Cardiac fibroblast (primary cell): ENCODE measurements at places on chromosomes 5 and 9.
A peak's percentile ranks its signal among the peaks of the same experiment; 100 is the strongest.

DNA sequence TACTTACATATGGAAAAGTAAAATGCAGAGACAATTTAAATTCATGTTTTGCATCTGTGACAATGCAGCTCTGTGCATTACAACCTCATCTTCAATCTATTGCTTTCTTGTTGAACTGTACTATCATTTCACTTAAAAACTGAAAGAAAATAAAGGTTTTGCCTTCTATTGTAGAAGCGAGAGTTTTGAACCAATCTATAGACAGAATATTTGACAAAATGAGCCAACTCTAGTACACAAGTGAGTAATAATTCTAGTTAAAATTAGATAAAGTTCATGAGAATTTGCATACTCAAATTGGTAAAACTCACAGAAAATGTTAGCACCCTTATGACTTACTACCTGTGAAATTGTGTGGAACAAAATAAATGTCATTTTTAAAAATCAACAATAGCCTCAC is 123.7 kb downstream of the EDIL3 start:
- DNase-seq, result no peak

- no peak for DNase-seq
Observed at GRCh38 chr5:1963358-1963757, 80.6 kb upstream of the IRX4 start.

DNA sequence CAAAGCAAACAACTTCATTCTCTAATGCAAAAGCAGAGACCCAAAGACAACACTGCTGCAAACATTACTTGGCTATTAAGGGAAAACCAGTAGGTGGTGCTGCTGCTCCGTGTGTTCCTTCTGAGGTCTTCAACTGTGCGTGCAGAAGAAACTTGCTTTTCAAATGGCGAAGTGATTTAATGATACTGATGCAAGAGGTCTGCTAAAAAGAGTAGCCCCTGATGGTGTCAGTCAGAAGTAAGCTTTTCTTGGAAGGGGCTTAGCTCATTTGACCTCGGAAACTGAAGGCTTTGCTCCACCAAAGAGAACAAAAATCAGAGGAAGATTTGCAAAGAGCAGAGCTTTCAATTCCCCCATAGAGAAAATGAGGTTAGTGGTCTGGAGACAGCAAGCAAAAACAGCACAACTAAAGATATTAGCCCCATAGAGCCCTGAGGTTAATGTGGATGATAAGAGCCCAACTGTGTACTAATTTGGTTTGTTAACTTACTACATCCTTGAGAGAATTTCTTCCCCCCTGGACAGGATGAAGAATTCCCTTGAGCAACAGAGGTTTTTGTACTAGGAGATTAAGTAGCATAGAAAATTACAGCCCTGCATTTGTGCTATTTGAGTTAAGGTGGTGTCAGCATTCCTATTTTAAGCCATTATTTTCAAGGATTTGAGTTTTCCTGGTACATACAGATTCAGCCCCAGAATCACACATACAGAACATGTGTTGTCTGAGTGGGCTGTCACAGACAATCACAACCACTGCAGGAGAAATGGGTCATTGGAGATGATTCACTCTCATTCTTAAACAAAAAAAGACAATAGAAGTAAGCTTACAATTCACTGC is 153.2 kb upstream of the C9orf72 start:
- peak; percentile 78 for DNase-seq

DNA sequence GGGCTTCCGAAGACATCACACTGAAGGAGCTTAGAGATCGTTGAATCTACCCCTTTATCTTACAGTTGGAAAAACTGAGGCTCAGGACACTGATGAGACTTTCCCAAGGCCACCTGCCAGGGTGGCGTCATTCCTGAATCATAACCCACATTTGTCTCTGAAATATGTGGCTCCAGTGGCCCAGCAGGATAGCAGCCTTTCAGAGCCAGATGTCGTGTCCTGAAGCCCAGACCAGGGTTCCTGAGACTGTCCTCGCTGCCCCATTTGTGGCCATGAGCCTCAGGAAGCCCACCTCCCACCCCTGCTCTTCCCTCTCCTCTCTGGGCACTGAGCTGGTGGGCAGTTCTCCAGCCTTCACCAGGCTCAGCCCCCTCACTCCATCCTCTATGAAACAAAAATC is 2.4 kb downstream of the HMCN2 start:
- DNase-seq, result no peak

- DNase-seq, result no peak
Observed at GRCh38 chr5:164763206-164763605, 1257.8 kb downstream of the MAT2B start.

- no peak for DNase-seq
Observed at GRCh38 chr5:14545308-14545707, 36.3 kb upstream of the OTULINL start.

- no peak for DNase-seq
Observed at GRCh38 chr9:134393582-134394280, 67.5 kb downstream of the RXRA start.

DNA sequence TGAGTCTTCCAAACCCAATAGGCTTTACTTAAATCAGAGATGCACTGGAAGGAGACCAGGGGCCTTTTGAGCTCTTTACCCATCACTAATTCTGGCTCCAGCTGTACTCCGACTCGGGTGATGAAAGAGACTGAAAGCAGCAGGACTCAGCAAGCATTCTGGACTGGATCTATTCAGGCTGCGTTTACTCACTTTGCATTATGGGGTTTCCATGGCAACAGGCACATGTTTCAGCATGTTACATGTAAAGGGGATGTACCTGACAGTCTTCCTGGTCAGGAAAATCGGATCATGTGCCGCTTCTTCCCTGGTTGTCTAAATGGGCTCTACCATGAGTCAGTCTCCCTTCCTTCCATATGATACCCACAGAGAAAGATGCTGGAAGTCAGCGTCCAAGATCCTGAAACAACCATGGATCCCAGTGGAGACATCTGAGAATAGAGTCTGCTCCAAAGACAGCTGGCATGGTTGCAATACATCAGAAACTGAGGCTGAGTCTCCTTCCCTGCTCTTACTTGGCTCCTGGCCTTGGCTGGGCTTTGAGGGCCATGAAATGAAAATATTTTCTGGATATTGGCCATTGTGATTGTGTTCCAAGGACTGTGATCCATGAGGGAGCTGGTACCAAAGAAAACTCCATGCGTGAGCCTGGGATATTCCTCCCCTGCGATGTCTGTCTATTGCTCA is 102.5 kb upstream of the TNC start:
- DNase-seq, result no peak

DNA sequence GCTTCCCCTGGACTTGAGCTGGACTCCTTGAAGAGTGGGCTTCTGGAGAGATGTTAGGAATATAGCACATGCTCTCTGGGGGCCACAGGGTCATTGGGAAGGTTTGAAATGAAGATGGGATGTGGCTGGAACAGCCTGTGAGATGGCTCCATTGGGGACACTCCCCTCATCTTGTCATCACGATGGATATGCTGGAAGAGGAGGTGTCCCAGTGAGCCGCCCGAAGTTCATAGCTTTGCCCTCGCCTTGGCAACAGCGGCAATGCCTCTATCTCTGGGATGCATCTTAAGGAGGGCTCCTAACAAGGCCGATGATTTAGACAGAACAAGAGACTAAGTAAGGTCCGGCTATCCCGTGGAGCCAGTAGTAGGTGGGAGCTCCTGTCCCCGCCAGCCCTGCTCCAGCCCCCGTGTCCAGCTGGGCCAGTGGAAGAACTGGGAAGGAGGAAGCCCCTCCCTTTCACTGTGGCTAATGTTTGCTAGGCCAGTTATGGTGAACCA is 23.9 kb downstream of the AMBP start:
- no peak for DNase-seq

DNA sequence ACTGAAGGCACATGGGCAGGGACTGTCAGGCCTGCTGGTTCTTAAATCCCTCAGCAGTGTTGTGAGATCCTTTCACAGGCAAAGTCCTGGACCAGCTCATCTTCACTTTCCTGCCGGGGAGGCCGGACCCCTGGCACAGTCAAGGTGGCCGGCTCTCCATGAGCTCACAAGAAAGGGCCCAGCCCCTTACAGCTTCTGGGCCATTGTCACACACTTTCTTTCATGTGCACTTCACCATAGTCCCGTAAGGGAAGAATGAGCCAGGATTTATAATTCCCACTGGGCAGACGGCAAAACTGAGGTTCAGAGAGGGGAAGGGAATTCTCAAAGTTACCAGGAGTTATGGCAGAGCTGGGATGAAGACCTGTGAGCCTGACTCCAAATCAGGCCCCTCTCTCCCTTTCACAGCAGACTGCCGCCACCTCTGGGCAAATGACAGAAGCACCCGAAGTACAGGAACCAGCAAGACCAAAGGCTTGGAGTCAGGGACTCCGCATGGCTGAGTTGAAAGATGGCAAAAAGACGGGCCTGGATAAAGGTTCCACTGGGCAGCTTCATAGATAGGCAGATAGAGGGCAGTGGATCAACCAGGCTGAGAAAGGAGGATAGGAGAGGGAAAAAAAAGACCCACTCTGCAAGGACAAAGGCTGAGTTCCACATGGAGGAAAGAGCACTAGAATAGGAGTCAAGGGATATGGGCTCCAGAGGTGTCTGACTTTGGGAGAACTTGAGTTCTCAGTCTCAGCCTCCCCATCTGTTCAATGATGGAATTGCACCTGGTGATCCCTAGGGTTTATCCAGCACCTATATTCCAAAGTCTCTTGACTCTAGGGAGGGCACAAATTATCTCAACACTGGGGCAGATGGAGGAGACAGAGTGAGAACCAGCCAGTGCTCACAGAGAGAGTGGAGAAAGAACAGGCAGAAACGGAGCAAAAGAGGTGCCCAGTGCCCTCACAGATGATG is 128.7 kb downstream of the PAX5 start:
- no peak for DNase-seq

DNA sequence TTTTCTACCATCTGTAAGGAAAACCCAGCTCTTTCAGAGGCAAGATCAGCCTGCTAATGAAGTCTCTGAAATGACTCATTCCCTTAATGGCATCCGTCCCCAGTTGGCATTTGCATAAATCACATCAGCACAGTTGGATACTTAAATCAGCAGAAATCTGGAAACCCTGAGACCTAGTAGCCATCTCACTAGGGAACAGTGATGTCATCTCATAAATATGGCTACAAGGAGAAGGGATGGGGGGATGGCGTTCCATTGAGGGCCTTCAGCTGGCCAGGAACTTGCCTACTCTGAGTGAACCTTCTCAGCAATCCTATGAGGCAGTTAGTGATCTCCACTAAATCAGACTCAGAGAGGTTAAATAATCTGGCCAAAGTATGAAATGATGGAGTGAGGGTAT is 81.8 kb downstream of the CMYA5 start:
- no peak for DNase-seq

DNA sequence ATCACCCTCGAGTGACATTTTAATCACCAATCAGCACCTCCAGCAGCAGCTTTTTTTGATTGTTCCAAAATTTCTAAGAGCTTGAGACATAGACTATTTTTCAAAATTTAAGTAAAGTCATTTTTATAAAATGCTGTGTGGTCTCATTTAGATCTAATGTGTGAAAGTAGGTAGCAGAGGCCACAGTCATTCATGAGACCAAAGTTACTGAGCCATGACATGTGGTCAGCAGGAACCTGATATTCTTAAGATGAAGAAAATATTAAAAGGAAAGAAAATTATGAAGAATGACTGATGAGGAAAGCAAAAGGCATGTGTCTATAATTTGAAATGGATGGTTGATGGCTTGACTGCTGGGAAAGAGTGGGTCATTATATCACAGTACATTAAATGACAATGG is 7.2 kb downstream of the FREM1 start:
- DNase-seq, result no peak

GRCh38 chr5:148991566-148991965 is 71.3 kb downstream of the SH3TC2 start:
- no peak for DNase-seq

- DNase-seq, result no peak
Observed at GRCh38 chr5:63803165-63803564, 159.1 kb downstream of the HTR1A start.

DNA sequence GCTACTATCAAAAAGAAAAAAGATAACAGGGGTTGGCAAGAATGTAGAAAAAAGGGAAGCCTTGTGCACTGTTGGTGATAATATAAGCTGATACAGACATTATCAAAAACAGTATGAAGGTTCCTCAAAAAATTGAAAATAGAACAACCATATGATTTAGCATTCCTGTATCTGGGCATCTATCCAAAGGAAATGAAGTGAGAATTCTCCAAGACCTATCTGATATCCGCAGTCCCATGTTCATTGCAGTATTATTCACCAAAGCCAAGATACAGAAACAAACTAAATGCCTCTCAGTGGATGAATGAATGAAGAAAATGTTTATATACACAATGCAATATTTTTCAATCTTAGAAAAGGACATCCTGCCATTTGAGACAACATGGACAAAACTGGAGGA is 1943.3 kb downstream of the MAT2B start:
- no peak for DNase-seq

DNA sequence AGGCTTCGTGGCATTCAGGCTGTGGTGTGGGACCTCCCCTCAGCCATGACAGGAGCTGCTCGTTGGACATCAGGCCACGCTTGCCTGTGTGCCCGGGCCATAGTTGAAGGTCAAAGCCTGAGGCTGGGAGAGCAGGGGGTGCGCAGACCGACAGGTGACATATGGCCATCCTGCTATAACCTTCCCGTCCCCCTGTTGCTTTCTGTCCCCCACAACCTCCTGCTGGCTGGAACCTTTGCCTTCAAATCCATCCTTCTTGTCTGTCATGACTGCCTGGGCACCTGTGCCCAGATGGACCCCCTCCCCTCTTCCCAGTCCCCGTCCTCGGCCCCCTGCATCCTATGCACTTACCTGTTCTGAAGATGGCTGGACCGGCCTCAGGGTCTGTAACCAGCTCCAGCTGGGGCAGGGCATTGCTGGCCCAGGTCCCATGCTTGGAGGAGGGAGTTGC is 83.2 kb downstream of the WNK2 start:
- no peak for DNase-seq

DNA sequence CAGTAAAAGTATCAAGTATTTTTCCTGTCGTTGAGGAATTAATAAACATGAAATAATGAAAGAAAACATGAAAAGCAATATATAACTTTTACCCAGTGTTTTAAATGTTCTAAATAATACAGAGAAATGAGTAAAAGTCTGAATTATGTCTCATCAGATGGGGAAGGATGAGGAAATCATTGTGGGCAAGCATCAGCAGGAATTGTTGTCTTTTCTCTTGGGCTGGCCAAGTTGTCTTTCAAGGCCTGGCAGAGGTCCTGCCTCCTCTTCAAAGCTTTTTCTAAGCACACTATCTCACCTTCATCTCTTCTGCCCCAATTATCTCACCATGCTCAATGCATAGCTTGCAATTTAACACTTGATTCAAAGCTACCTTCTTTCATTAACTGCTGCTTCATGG is 41.9 kb downstream of the MOCS2 start:
- DNase-seq, result peak; percentile 13

GRCh38 chr5:2153350-2153749 is 270.6 kb upstream of the IRX4 start:
- no peak for DNase-seq
